ENCODE measurements at places on chromosomes 5 and 9.

DNA sequence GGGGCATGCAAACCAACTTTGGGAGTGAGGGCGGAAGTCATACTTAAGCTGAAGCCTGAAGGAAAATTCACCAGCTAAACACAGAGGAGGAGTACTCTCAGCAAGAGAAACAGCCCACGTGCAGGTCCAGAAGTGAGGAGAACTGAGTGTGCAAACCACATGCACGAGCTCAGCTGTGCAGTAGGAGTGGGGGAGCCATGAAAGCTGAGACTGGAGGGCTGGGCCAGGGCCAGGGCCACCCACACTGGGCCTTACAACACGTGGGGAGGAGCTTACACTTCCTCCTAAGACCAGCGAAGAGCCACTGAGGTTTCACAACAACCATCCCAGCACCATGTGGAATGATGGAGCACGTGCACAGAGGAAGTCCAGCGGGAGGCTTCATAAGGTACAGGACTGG is 9.3 kb upstream of the WWC1 start:
- DNase-seq, result no peak

GRCh38 chr9:35616681-35617459 is 1.3 kb downstream of the CD72 start:
- DNase-seq, result peak; percentile 7

- no peak for DNase-seq
Observed at GRCh38 chr5:145965804-145966203, 29.4 kb downstream of the SH3RF2 start.

DNA sequence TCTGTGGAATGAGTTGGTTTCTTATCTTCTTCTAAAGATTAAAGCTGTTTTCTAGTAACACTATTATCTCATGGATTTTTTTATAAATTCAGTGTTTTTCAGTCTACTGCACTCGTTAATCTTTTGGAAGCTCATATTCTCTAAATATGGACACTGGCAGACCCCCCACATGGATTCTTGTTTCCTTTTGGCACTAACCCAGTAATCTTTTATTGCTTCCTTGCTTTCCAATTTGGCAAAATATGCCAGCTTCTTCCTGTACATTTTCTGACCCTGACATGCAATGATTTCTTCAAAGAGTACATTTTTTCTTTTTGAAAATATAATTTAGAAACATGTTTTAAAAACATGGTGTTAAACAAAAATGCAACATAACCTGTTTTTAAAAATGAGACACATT is 474.2 kb upstream of the FTMT start:
- no peak for DNase-seq

Data from AG09309 (cell line).